CD8-positive, alpha-beta memory T cell (primary cell): ENCODE measurements at places on chromosomes 2 and 18. TPM values are rescaled to one million over a fixed set of nuclear protein-coding genes. Genes with fewer than 3 reads are reported as not detected.

Gene CFAP221
- not detected for polyA plus RNA-seq

- DNase-seq: no peak
Measured at GRCh38 chr18:2172881-2173280, 398.4 kb downstream of the METTL4 start.

GRCh38 chr2:57549642-57550102 lies 496.9 kb upstream of the VRK2 start:
- no peak for DNase-seq

GRCh38 chr2:174490051-174490450 lies 3.2 kb upstream of the GPR155 start:
- DNase-seq: peak; percentile 21

- no peak for DNase-seq
Measured at GRCh38 chr18:77566604-77567003, 317.0 kb downstream of the GALR1 start.

Gene NHEJ1
- polyA plus RNA-seq: 26.3 TPM

DNA sequence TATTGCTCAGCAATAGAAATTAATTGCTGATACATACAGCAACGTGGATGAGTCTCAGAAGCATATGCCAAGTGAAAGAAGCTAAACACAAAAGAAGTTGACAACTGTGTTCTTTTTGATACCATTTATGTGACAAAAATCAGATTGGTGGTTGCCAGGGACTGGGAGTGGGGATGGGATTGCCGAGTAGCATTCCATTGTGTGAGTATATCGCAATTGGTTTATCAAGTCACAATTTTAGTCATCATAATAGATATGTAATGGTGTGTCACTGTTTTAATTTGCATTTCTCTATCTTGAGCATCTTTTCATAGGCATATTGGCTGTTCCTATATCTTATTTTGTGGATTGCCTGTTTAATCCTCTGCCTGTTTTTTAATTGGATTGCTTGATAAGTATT lies 20.9 kb downstream of the STRADB start:
- no peak for DNase-seq

DNA sequence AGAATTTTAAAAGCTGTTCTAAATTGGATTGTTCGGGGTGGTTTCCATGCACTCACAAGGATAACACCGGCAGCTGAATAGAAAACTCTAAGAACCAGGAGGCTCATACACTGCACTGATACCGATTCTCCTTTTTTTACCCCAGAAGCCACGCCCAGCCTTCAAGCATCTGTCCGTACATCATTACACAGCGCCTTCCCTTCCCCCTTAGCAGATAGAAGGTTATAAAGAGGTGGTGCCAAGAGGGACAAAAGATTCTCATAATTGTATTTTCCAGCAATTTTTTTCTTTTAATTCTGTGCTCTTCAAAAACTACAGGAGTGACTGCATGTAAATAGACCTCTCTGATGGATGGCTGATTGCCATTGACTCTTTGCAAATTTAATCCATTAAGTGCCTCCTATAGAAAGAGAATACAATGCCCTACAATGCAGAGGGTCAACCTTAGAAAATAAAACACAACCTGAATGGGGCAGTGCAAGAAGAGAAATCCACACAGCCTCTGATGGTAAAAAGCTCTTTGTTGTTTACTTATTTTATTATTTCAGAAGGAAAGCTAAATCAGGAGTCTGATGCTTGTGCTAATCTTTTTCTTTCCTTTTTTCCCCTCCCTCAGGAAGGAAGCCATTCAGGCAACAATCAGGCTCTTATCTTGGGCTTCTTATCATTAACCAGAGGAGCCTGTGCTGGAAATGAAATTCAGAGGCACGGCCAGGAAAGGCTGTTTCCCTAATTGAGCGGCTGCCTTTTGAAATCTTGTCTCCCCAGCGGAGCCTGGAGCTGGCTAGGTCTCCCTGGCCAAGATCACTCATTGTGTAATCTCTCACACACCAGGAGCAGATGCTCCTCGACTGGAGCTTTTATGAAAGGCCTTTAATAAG lies 198.9 kb upstream of the NABP1 start:
- no peak for DNase-seq

- no peak for DNase-seq
Measured at GRCh38 chr18:22279741-22280452, 110.5 kb downstream of the GATA6 start.

Gene ITPRIPL1
- polyA plus RNA-seq: 17.5 TPM

Gene SLC9A4
- polyA plus RNA-seq: not detected

DNA sequence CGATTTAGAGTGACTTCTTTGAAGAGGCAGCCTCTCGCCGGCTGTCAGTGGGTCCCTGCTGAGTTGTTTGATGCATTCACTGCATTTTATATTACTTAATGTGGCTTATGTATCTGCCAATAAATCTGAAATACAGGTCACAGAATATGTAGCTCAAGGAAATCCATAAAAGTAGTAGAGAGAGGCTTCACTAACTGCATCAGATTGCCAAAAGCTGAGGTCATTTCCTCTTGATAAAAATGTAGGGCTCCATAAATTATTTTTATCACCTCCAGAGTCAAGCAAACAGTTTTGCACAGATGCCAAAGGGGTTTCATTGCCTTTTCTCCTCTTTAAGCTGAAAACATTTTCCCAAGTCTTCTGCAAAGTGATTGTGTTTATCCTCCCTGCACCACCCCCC lies 36.5 kb upstream of the CCDC93 start:
- no peak for DNase-seq

GRCh38 chr18:62953663-62954062 lies 238.3 kb downstream of the PHLPP1 start:
- DNase-seq: no peak

Gene STPG4
- polyA plus RNA-seq: not detected

Gene SERPINB11
- not detected for polyA plus RNA-seq

DNA sequence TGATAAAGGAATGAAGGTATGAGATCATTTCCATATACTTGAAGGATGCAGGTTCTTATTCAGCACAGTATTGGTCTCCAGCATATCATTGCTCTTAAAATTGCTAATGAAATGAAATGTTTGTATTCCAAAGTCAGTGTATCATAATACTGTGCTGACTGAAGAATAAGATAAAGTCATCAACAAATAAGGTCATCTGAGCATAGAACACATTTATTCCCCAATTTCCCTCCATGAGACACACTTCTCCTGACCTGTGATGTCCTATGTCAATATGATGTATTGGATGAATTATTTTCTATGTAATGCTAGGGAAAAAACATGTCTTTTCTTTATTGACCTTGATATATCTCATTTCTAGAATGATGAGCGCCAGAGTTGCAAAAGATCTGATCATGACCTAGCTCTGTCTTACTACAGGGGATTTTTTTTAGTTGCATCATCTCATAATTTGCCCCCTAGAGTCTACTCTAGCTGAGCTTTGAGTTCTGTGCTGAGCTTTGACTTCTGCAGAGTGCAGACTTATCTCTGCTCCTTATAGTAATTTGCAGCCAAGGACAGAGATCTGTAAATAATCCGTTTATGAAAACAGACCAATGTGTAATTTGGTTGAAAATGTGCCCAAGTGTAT lies 859.8 kb downstream of the TRIB2 start:
- DNase-seq: no peak

Gene PAX8
- polyA plus RNA-seq: 0.97 TPM

- DNase-seq: no peak
Measured at GRCh38 chr2:44083054-44083453, 85.6 kb upstream of the PPM1B start.

- no peak for DNase-seq
Measured at GRCh38 chr2:58039170-58039611, 7.4 kb upstream of the VRK2 start.

- no peak for DNase-seq
Measured at GRCh38 chr2:13001408-13001807, 284.7 kb downstream of the TRIB2 start.

Gene ALK
- polyA plus RNA-seq: not detected

DNA sequence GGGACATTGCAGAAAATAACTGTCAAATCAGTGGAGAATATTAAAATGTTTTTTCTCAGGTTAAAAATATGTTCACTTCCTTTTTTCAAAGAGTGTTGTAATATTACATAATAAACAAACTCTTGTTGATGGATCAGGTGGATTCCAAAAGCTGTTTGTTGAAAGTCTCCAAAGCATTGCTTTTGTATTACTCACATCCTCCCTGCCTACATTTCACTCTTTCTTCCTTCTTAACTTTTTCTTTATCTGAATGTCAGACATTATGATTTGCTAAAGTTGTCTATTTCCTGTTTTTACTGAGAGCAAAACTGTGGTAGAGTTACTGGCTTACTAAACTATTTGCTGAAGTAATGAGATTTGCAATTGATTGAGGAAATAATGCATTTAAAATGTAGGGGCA lies 92.1 kb downstream of the CDH19 start:
- DNase-seq: no peak

DNA sequence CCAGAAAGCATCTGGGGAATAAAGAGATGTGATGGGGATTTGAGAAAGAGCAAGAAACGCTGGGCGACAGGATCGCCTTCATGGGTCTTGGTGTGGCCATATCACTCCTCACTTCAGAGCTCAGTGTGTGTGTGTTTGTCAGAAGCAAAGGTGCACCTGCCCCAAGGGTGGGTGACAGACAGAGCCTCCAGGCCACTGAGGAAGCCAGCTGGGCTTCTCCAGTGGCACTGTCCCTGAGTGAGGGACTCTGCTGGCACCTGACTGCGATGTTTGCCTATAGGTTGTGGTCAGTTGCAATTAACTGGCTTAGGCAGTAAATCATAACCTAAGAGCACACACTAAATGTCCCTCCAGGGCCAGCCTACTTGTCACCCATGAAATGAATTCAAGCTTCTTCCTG lies 23.5 kb upstream of the GNAL start:
- DNase-seq: no peak

- DNase-seq: no peak
Measured at GRCh38 chr2:189092936-189093335, 86.6 kb downstream of the COL5A2 start.

DNA sequence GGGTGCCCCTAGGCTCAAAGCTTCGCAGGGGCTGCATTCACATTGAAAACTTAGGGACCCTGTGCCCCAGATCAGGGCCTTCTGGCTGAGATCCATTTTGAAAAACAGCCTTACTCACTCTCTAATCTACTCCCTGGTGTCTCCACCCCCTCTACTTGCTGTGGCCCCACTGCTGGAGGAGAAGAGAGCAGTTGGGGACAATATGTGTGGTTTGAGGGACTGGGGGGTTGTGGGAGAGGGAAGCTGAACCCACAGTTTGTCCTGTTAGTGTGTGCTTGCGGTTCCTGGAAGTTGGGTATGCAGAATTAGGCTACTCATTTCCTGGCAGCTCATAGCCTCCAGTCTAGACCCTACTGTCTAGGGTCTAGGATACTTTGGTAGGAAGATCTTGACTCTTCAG lies 211.4 kb downstream of the PRKCE start:
- no peak for DNase-seq

Gene SLC35F6
- 6.7 TPM for polyA plus RNA-seq

Gene COL4A3
- polyA plus RNA-seq: not detected

DNA sequence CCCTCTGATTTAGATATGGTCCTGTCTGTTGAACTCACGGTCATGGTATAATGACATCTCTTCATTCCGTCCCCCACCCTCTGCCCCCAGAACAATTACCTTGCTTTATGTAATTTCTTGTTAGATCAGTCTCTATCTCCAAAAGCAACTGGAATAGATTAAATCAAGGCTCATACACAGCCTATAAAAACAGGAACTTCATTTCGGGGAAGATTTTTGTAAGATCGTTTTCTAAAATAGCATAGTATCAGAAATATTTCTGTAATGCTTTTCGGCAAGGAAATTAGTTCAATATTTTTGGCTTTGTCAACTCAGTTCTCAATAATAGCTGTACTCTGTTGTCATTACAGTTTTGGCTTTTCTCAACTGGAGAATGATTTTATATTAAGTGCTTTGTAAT lies 157.2 kb downstream of the FMNL2 start:
- DNase-seq: no peak

- DNase-seq: no peak
Measured at GRCh38 chr2:40210344-40210967, 241.4 kb downstream of the SLC8A1 start.

DNA sequence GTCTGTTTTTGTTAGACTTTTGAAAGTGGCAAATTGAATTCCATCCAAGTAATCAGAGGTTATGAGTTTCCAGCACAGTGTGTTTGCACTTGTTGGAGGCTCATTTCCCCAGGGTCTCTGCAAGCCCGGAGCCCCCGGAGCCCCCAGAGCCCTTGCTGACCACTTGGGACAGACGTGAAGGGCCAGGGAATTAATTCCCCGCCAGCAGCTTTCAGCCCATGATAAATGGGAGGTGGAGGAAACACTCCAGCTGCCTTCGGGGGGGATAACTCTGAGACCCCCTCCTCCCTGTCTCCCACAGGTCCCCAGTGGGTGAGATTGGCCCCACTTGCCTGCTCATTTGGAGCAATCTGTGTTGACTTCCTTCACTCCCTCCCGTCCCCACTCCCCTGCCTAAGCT lies 79.2 kb downstream of the KLHL29 start:
- no peak for DNase-seq
